ENCODE measurements at places on chromosomes 13 and 19. TPM values are rescaled to one million over a fixed set of nuclear protein-coding genes. Genes with fewer than 3 reads are reported as not detected.

Gene NFIC
- 178 TPM for total RNA-seq

Gene ZSCAN1
- total RNA-seq, result not detected

Gene CD70
- not detected for total RNA-seq

Gene KCNN4
- total RNA-seq, result 1.4 TPM

Gene SPRED3
- total RNA-seq, result 0.85 TPM

Gene DACH1
- total RNA-seq, result 1.3 TPM

Gene TNNI3
- 3,997 TPM for total RNA-seq

Gene FLT3
- 0.12 TPM for total RNA-seq

Gene B3GNT8
- 3.6 TPM for total RNA-seq

Gene RPL36
- 525 TPM for total RNA-seq

GRCh38 chr19:1752757-1753728, at the start of gene ONECUT3:
Gene ONECUT3 (plus strand): TSS chr19:1753506. CDS start chr19:1753663, 157 bp downstream.
- no peak for DNase-seq

DNA sequence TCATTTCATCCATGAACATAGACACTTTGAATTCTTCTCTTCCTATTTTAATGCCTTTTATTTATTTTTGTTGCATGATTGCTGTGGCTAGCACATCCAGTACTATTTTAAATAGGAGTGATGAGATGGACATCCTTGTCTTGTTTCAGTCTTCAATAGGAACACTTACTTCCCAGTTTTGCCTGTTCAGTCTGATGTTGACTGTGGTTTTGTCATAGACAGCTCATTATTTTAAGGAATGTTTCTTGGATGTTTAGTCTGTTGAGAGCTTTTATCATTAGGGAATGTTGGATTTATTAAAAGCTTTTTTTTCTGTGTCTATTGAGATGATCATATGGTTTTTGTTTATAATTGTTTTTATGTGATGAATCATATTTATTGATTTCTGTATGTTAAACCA, 586.6 kb downstream of the SLITRK1 start:
- no peak for DNase-seq

- no peak for DNase-seq
Measured at GRCh38 chr13:83085186-83085900, 796.9 kb downstream of the SLITRK1 start.

DNA sequence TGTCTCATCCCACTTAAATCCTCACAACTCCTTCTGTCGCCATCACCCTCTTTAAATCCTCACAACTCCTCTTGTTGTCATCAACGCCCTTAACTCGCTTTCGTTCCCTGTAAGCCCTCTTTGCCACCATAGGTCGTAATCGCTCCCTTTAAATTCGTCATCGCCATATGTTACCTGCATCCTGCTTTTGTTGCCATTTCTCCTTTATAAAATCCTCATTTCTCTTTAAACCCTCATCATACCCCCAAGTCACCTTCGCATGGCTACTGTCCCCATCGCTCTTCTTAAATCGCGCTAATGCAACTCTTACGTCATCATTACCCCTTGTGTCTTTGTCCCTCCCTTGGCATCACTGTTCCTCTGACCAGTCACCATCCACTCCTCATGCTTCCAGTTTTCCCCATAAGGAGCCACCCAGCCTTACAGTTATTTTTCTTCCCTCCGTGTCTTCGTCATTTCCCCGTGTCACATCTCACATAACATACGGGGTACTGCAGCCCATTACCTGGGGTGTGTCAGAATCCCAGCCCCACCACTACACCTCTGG, 539 bp downstream of the PLD3 start:
- no peak for DNase-seq

DNA sequence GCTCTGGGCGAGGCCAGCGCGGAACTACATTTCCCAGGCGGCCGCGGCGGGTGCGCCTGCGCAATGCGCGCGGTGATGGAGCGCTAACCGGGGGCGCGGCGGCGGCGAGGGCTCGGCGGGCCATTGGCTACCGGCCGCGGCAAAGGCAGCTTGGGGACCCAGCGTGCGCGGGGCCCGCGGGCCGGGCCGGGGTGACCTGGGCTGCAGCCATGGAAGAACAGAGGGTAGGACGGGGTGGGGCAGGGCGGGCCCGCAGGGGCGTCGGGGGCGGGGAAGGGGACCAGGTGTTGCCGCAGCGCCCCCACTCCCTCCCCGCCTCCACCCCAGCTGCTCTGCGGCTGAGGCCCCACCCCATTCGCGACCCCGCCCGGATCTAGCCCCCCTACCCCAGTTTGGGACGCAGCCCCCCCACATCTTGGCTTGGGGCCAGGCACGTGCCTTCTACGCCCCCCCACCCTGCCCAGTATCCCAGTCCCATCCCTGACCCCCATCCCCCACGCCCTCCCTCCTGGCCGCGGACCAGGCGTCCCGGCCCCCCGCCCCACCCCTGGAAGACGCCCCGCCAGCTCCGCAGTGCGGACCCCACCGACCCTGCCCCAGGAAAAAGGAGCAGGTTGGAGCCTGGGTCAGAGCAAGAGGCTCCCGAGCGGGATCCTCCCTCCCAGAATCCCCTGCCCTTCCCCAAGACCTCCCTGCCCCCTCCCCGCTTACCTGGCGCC, at the start of gene FSD1:
TSS of gene FSD1 (plus strand) at position 61 of the 719 bp plus-strand sequence. CDS start at position 210, 149 bp downstream.
- DNase-seq, result peak; percentile 67

- DNase-seq, result peak; percentile 63
Measured at GRCh38 chr19:18775586-18776287, 15.4 kb downstream of the COMP start.

DNA sequence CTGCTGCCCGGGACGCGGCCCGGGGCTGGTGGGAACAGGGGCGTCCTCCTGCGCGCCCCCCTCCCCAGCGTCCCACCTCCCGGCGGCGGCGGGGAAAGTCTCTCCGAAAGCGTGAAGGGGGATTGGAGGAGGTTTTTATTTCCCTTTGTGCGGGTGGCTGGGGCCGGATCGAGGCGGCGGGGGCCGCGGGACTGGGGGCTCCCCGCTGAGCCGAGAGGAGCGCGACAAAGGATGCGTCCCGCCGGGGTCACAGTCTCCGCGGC, 132 bp downstream of the SHD start:
- no peak for DNase-seq

GRCh38 chr13:46181840-46182490, at the start of gene LCP1:
Gene LCP1 (minus strand): TSS chr13:46182177. CDS start chr13:46159662, 22,515 bp downstream.
- peak; percentile 54 for DNase-seq

- DNase-seq, result peak; percentile 88
Measured at GRCh38 chr13:42969565-42970172, 22.4 kb downstream of the EPSTI1 start.

DNA sequence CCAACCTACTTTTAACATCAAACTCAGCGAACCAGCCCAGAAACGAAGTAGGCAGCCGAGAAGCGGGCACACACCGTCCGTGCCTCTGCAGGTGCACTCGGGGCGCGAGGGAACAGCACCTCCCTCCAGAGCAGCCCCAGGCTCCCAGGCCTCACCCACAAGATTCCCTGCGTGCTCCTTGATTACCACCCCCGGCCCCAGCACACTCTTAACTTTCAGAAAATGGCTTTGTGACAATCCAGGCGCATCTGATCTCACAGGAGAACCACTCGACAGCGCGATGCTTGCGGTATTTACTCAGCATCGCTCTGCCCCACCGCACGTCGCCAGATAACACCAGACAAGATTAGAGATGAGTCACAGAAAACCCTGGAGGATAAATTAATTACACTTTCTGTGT, 134.9 kb upstream of the SPACA7 start:
- no peak for DNase-seq

GRCh38 chr13:74171641-74172040, 37.4 kb upstream of the KLF12 start:
- no peak for DNase-seq

- no peak for DNase-seq
Measured at GRCh38 chr19:41700381-41701195, 7.8 kb upstream of the CEACAM5 start.

DNA sequence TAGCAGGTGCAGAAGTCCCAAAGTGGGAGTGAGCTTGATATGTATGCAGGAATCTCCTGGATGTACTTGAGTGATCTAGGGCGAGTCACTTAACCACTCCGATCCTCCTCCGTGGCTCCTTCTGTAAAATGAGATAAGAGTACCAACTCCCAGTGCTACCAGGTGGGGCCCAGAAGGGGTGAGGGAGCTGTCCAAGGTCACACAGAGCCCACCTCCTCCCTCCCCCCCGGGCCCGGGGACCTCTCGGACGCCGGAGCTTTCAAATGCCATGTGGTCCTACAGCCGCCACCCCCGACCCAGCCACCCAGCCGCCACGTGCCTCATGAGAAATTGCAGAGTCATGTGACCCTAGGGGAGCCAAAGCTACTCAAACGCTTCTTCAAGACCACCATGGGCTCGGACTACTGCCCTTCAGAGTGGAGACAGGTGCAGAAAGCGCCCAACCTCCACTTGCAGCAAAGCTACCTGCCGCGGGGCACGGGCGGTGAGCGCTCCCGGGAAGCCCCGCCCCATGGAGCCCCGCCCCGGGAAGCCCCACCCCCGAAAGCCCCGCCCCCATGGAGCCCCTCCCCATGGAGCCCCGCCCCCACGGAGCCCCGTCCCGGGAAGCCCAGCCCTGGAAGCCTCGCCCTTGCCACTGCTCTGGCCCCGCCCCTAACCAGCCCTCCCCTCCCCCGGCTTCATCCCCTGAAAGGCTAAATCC, 10.1 kb upstream of the ZNF358 start:
- peak; percentile 81 for DNase-seq

DNA sequence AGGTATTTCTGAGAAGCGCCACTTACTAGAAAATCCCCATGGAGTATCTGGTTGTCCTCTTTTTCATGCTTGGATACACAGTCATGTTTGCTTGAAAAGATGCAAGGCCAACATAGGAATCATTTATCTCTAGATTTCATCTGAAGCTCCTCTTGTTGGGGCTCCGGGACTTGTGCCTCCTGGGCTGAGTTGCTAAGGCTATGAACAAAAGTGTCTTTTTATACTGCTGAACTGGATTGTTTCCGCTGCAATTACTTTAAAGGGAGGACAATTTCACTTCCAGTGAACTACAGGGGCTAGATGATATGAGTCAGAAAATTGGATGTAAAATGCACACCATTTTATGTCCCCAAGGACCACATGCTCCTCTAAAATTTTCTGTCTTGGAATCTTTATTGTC, 114.1 kb downstream of the TNFSF13B start:
- no peak for DNase-seq

- DNase-seq, result no peak
Measured at GRCh38 chr13:77985866-77986636, 67.4 kb upstream of the EDNRB start.

GRCh38 chr13:101575581-101575980, 123.1 kb downstream of the ITGBL1 start:
- DNase-seq, result no peak

DNA sequence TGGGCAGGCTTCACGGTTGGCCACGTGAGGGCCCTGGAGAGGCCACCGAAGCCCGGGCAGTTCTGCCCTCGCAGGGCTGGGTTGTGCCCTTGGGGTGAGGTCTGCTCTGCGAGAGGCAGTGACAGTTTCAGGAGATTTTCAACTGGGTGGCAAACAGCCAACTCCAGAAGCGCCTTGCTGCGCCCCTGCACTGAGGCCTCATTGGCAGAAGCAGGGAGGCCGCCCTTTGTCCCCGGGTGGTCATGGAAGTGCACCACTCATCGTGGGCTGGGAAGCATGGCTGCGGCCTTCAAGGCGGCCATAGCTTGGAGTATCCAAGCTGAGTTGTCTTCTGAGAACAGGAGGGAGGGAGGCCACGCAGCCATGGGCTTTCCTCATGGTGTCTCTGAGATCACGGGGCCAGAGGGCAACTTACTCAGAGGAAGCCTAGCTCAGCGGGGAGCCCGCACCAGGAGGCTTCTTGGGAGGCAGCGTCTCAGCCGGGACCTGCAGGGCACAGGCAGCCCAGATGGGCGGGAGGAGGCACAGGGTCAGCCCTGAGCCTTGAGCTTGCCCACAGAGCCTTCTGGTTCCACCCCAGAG, 14.8 kb downstream of the PLEKHJ1 start:
- no peak for DNase-seq

DNA sequence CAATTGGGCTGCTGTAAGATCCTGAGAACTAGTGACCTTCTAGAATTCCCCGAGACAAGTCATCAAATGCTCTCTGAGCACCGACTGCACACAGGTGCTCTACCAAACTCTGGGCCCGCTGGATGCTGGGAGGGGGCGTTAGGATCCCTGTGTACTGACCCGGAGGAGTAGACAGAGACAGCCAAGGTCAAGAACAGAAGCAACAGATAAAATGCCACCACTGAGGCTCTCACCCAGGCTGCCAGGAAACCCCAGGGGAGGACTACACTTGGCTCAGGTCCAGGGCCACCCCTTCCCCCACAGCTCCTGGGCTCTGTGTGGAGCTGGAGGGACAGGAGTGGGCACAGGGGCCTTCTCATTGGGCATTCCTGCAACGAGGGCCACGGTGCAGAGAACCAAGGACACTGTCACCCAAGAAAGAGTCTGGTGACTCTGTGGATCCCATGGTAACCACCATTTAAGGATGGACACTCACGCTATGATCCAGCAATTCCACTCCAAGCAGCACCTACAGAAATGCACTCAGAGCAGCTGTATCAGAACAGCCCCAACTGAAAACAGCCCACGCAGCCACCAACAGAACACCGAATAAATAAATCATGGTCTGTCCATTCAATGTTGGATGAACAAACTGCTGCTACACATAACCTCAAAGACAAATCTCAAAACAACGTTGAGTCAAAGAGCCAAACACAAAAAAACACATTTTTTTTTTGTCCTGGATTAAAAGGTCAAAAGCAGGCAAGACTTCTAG, 16.8 kb upstream of the SLC35E1 start:
- DNase-seq, result no peak

DNA sequence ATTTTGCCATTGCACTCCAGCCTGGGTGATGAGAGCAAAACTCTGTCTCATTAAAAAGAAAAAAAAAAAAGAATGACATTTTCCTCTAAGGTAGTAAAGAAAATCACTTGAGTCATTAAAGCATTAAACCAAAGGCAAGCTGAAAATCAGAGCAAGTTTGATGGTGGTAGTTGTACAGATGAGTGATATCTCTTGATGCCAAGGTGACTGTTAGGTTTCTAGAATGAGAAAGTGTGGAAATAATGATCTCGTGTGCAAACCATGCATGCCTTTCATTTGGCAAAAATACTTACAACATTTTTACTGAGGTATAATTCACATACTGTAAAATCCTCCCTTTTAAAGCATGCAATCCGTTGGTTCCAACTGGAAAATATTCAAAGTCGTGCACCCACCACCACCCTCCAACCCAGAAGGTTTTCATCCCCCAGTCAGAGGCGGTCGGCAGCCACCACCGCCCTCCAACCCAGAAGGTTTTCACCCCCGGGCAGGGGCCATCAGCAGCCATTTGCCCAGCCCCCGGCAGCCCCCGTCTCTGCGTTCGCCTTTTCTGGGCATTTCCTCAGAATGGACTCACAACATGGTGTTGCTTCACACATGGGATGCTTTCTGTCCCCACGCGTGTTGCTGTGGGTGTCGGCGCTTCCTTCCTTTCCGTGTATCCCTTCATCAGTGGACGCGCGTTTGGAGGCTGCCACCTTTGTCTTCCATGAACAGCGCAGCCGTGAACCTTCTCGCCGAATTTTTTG, 90.2 kb downstream of the ATP11A start:
- DNase-seq, result peak; percentile 40

- peak; percentile 58 for DNase-seq
Measured at GRCh38 chr13:87671753-87672605, 808 bp downstream of the SLITRK5 start.

GRCh38 chr13:78598116-78598781, 5.1 kb downstream of the POU4F1 start:
- DNase-seq, result no peak
